Adipocyte (in vitro differentiated cells): ENCODE measurements at places on chromosomes 2 and 18.

DNA sequence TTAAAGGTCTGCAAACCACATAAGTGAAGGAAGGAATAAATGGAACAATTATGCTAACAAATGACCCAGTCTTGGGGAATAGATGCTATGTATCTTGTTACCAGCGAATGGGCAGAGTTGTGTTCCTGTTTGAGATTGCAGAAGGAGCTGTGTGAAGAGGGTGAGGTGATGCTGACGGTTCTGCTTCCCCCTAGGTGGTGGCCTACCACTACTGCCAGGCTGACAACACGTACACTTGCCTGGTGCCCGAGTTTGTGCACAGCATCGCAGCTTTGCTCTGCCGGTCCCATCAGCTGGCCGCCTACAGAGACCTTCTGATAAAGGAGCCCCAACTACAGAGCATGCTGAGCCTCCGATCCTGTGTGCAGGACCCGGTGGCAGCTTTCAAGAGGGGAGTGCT is 111.7 kb downstream of the WDSUB1 start:
- DNase-seq = no peak

DNA sequence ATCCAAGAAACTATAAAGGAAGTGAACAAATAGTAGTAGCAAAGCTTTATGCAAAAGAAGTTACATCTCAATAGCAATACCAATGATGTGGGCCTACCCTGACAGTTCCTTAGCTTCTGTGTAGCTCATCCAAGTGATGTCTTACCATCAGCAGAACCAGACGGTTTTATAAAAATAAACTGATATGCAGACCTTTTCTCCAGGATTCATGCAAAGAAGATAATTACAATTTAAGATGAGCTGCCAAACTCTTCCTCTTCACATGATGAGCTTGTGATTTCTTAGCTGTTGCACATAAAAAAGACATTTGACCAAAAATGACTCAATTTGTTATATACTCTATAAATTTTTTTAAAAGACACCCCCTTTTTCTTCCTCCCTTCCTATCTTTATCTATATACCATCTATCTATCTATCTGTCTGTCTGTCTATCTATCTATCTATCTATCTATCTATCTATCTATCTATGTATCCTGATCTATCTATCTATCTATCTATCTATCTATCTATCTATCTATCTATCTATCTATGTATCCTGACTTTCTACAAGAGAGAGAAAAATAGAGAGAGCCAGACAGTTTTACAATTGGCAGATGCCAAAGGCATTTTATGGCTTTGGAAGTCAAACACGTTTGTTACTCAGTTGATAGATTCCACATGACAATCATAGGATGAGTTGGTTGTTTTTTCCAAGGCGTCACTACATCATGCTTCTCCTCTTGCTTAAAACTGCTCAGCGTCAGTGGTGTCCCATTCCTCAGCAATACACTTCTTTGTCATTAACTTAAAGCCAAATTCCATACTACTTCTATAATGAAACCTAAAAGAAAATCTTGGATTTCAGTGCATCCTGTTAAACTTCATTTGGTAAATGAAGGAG is 65.9 kb upstream of the ACTR3 start:
- DNase-seq = no peak

GRCh38 chr2:46230677-46231425 is 66.4 kb upstream of the EPAS1 start:
- DNase-seq = no peak

GRCh38 chr2:38149531-38149930 is 73.6 kb upstream of the CYP1B1 start:
- no peak for DNase-seq

DNA sequence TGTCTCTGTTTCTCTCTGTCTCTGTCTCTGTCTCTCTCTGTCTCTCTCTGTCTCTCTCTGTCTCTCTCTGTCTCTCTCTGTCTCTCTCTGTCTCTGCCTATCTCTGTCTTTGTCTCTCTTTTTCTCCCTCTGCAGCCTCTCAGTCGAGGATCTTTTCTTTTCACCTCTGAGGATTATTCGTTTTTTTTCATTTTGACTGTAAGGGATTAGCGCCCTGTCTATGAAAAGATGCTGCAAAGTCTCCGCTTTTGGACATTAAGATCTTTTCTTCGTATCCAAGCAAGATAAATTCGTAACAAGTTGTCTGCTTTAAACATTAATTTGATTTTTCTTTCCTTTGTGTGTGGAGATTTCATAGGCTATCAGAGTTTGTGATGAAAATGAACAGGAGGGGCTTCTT is 191.2 kb upstream of the TPO start:
- no peak for DNase-seq
